Right renal cortex interstitium (tissue), 3 donors: ENCODE measurements at places on chromosomes 6 and 20.

DNA sequence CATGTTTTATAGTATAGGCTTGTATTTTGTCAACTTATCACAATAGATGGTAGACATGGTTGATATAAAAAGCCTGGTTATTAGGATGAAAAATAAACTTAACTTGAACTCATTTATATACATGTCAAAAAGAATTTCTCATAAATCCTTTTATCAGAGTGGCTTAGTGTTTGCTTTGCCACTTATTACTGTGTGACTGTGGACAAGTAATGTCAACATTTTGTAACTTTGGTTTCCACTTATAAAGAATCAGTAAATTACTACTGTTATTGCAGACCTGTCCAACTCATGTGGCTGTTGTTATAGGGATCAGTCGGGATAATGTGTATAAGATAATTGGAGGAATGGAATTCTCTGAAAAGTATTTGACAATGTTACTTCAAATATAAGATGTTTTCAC, 894.8 kb upstream of the FLRT3 start:
- DNase-seq: no peak

- no peak for DNase-seq
These were observed 19.1 kb upstream of the SIRPD start for GRCh38 chr20:1576641-1577040.

DNA sequence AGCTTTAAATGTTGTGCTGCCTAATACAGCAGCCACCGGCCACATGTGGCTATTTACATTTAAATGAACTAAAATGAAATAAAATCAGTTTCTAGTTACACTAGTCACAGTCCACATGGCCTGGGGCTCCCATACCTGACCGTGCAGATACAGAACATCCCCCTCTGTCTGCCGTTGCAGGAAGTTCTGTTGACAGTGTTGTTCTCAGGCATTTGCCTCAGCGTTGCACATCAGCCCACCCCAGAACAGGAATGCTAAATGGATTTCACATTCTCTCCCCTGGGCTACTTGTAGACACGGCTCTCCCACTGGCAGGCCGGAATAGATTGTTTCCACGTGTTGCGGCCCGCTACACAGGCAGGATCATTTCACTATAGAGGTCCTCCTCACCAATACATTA, 26.3 kb downstream of the JAG1 start:
- DNase-seq: no peak

GRCh38 chr6:29251736-29252135, 49.8 kb upstream of the OR14J1 start:
- no peak for DNase-seq

DNA sequence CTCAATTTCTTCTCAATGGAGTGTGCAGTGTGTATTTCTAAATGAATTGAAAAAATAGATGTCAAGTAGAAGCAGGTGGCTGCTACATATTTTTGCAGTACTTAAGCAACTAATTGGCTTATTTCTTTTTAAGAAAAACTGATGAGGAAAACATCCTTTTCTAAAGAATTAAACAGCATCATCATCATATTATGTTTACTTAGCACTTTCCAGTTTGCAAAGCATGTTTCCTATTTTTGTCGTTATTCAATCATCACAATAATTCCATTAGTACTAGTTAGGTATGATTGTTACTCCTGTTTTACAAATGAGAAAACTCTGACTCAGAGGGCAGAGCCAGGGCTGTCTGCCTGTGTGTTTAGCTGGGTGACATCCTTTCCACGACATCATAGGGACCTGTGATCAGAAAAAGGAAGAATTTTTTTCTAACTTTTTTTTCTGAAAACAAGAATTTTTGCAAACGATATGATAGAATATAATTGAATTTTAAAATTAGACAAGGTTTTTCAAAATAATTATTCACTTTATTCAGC, 22.7 kb upstream of the BMP6 start:
- DNase-seq: no peak
